ENCODE measurements at places on chromosomes 5 and 9.

- no peak for DNase-seq
Observed at GRCh38 chr5:17316970-17317459, 99.6 kb downstream of the BASP1 start.

GRCh38 chr5:1463326-1464095, 18.3 kb upstream of the SLC6A3 start:
- no peak for DNase-seq

GRCh38 chr5:123949043-123949804, 437.2 kb downstream of the CSNK1G3 start:
- DNase-seq = no peak

DNA sequence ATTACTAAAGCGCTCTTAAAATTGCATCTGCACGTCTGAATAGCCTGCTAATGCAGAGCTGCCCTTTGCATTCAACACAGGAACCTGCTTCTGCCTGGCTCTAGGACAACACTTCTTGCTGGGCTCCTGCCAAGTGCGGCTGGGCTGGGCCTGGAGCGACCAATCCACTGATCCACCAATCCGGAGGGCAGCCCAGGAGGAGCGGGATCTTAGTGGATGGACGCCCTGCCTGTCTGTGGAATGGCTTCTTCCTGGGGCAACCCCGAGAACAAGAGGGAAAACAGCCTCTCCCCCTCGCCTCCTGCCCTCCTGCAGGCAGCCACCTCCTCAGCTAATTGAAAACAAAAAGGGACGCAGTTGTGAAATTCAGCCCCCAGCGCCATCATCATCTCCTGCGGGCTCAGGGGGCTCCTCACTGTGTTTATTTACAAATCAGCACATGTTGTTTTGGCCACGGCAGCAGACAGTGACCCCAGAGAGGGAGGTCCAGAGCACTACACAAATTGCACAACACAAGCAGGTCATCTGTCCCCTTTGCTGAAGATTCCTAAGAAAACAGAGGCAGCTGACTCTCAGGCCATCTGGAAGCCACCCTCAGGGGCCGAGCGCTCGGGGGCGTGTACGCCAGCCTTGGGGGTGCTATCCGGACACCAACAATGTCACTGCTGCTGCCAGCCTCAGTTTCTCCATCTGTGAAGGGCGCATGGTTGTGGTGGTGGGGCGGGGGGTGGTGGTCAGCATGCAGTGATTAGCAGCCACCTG, 57.3 kb downstream of the GADD45G start:
- peak; percentile 93 for DNase-seq

GRCh38 chr5:72235725-72236124, 84.3 kb downstream of the MRPS27 start:
- DNase-seq = no peak

Data from right renal cortex interstitium (tissue), 3 donors.